ENCODE measurements at places on chromosomes 6 and 20.

GRCh38 chr6:112249489-112249888 lies 4.9 kb downstream of the LAMA4 start:
- no peak for DNase-seq

DNA sequence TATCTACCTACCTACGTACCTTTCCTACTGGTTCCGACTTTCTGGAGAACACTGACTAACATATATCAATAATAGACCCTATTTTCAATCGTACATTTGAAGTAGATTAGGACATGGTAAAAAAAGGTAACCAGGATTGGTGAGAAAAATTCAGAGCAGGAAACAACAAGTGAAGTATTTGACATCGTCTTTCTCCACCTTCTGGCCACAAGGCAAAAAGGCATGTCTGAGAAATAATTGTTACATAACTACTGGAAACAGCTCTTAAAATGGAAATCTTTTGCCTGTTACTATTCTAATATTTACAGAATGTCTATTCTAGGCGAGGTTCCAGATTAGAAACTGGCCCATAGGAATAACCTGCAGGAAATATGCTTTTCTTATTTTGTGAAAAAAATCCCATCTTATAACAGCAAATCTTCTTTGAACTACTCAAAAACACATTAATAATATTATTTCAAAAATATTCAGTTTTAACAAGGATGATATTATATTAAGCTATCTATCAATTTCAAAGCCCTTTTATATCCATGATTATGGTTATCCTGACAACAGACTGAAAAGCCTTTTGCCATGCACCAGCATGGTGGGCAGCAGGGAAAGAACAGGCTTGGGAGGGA lies 80.8 kb downstream of the RCAN2 start:
- peak; percentile 55 for DNase-seq

- DNase-seq, result no peak
Measured at GRCh38 chr20:48309293-48309692, 518.5 kb downstream of the PREX1 start.

DNA sequence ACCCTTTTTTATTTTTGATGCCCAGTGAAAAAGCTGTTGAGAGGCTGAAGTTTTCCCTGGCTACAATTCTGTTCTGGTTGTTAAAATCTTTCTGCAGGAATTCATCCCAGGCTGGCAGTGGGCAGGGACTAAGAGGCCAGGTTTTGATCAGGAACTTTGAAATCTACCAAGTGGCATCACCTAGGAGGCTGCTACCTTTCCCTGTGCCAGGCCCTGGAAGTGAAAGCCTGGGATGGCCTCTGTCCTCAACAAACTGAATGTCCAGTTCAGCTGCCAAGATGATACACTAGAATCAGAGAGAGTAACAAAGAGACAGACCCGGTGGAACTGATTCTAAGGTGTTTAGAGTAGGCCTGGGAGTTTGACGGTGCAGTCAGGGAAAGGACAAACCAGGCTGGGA lies 596 bp downstream of the IYD start:
- no peak for DNase-seq

DNA sequence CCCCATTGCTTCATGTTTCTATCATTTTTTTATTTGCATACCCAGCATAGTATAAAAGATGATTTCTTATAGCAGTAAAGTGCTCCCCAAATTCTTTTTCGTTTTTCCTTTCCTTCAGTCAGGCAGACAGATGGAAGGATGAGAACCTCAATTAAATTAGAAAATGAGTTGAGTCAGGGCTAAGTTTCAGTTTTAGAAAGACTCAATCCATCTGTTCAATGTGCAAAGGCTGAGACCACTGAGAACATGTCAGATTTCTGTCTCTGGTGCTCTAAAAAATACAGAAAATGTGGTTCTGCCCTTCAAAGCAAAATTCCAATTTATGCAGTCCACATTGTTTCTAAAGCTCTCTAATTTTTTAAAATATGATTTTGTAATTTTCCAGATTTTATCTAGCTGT lies 257.6 kb upstream of the HS3ST5 start:
- DNase-seq, result no peak
